CD4-positive, alpha-beta T cell treated with Interleukin-15 for 4 hours (primary cell): ENCODE measurements at places on chromosomes 12 and 14.

GRCh38 chr14:67358924-67359774 is 455 bp downstream of the ATP6V1D start:
- no peak for DNase-seq

GRCh38 chr14:61557262-61557661 is 138.1 kb upstream of the HIF1A start:
- DNase-seq, result no peak

DNA sequence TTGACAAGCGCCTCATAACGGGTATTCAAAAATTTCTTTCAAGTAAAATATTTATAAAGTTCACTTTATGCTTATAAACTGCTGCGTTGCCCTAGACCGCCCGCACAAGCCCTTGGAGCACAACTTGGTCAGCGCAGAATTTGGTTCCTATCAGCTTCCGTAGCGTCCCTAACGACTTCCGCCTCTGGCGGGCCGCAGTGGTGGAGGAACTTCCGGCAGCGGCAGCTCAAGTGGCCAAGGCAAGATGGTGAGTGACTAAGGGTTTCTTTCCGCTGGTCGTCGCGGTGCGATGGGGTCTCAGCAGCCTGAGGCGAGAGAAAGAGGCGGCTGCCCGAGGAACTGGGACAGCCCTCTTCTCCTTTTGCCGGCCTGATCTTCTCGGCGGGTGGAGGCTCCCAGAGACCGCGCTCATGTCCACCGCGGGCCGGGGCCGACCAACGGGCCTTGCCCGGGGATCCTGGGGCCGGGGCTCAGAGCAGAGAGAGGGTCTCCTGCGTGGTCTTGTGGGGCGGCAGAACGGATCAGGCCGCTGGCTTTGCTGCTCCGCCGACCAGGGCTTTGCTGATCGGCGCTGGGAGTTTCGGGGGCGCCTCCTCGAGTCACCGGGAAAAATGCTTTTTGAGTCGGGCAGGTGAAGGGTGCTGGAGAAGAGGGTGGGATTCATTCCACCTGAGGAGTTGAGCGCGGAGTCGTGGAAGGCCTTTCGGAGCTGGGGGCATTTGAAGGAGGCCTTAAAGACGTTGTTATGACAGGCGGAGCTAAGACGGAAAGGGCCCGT is at the start of gene PSMC1:
TSS of gene PSMC1 (plus strand) at position 200 of the 778 bp plus-strand sequence. CDS start at position 245, 45 bp downstream.
- peak; percentile 92 for DNase-seq

GRCh38 chr14:78758333-78758732 is 588.2 kb downstream of the NRXN3 start:
- no peak for DNase-seq

- DNase-seq, result no peak
Observed at GRCh38 chr12:18827913-18828312, 90.0 kb downstream of the CAPZA3 start.
